AG04450 (cell line): ENCODE measurements at places on chromosomes 7 and 10.

GRCh38 chr10:73110345-73110849, at the start of gene NUDT13:
Gene NUDT13 (plus strand): TSS chr10:73110455. CDS start chr10:73114366, 3,911 bp downstream.
- DNase-seq: no peak

- DNase-seq: peak; percentile 23
Measured at GRCh38 chr7:81501220-81501619, 268.6 kb downstream of the HGF start.

DNA sequence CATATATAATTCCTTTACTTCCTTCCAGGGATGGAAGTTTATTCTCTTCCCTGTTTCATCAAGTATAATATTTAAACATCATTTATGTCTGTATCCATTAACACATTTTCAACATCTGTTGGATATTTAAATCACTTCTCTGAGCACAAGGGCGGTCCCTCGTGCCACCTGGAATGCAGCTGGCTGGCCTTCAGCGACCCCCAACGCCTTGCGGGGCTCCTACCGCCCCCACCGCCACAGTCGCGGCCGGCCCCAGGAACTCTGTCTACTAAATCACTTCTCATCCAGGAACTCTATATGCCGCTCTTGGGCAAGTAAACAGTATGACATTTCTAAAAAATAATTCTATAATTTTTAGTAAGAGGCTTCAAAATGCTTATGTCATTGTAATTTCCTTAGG, 221.1 kb upstream of the PTN start:
- no peak for DNase-seq

GRCh38 chr7:11436316-11436715, 395.7 kb downstream of the THSD7A start:
- no peak for DNase-seq

GRCh38 chr7:45187089-45187945, 29.7 kb downstream of the RAMP3 start:
- no peak for DNase-seq

- DNase-seq: no peak
Measured at GRCh38 chr7:48427671-48428070, 256.4 kb downstream of the ABCA13 start.

GRCh38 chr10:102704915-102705314, 9.3 kb downstream of the ARL3 start:
- DNase-seq: no peak

GRCh38 chr7:141956084-141956483, 9.3 kb upstream of the CLEC5A start:
- no peak for DNase-seq

DNA sequence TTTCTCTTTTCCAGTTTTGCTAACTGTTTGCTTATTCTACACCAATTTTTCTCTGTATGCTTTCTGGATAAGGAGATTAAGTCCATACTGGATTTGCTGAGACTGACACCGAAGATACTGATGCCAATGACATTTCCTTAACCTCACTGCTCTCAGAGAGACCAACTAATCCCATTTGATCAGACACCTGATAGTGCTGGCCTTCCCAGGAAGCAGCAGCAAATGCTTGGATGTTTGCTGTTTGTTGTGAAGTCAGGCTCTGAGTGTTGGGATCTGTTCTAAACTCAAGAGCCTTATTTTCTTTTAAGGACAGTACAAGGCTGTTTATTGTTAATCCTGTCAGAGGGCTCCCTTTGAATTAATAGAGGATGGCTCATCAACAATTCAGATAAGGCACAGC, 143.3 kb downstream of the ANK3 start:
- DNase-seq: no peak

- no peak for DNase-seq
Measured at GRCh38 chr10:15290671-15291070, 80.4 kb downstream of the FAM171A1 start.

- DNase-seq: no peak
Measured at GRCh38 chr7:143901332-143901667, 676 bp downstream of the TCAF1 start.

DNA sequence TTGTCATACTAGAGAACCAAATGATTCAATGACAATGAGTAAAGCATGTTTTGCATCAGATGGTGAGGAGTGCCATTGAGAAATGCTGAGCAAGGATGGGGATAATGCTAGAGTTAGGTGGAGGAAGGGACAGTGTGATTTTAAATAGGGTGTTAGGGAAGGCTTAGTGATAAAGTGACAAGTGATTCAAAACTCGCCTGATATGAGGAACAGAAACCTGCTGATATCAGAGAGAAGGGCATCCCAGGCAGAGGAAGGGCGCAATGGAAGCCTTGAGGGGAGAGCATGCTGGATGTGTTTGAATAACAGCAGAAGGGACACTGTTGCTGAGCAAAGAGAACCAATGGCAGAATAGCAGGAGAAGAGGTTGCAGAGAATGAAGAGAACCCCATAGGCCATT, 196.2 kb downstream of the NRG3 start:
- DNase-seq: no peak

DNA sequence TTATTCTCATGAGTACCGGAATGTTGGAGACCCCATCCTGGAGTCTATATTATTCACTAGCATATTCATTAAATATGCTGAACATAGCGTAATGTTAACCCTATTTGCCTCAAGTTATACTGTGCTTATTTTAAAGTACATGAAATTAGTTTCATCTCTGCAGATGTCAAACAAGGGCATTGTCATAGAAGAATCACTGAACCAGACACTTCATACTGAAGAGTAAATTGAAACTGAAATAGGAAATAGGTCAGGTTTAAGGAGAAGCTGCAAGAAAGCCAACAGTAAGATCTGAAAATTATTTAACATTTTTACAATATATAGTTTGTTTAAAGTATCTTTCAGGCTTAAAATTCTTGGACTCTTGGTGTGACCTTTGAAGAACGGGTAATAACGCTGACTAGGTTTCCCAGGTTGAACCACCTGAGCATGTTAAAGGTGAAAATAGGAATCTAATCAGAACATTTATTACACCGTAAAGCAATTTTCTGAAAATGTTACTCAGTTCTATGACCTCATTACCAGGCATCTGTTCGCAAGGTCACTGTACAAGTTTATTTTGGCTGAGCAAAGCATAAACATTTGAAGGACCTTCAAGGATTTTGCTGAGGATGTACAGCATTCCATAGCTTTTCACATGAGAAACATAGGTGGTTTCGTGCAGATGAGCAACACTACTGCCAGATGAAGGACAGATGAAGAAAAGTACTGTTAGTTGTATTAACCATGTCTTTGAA, 82.7 kb downstream of the REEP3 start:
- peak; percentile 80 for DNase-seq

GRCh38 chr7:138918756-138919155, 62.4 kb downstream of the KIAA1549 start:
- DNase-seq: no peak

GRCh38 chr7:103683348-103683747, 237.3 kb upstream of the SLC26A5 start:
- no peak for DNase-seq
